GM04504 (cell line): ENCODE measurements at places on chromosomes 13 and 19.
A peak's percentile ranks its signal among the peaks of the same experiment; 100 is the strongest.

DNA sequence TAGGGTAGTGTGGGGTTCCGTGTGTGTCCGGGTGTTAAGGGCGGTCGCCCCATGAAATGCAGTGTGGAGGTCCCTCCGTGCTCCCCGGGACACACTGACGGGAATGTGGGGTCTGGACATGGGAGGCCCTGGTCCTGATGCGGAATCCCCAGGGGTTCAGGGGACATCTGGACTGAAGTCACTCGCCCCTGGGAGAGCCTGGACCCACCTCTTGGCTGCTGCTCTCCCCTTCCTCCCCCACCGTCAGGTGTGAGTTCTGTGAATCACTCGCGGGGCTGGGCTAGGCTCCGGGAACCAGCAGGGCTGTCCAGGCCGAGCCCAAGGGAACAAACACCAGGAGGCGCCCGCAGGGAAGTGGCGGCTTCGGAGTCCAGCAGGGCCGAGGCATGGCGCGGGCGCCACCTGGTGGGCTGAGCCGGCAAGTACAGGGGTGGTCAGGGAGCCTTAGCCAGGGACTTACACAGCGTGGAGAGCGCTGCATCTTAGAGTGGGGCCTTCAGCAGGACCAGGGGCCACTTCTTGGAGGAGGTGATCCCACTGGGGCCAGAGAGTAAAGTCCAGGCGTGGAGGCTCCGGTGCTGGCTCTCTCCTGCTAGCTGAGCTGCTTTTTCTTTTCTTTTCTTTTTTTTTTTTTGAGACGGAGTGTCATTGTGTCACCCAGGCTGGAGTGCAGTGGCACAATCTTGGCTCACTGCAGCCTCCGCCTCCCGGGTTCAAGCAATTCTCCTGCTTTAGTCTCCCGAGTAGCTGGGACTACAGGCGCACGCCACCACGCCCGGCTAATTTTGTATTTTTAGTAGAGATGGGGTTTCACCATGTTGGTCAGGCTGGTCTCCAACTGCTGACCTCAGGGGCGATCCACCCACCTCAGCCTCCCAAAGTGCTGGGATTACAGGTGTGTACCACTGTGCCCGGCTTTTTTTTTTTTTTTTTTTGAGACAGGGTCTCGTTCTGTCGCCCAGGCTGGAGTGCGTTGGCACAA, 20.1 kb downstream of the WTIP start:
- DNase-seq: peak; percentile 73

DNA sequence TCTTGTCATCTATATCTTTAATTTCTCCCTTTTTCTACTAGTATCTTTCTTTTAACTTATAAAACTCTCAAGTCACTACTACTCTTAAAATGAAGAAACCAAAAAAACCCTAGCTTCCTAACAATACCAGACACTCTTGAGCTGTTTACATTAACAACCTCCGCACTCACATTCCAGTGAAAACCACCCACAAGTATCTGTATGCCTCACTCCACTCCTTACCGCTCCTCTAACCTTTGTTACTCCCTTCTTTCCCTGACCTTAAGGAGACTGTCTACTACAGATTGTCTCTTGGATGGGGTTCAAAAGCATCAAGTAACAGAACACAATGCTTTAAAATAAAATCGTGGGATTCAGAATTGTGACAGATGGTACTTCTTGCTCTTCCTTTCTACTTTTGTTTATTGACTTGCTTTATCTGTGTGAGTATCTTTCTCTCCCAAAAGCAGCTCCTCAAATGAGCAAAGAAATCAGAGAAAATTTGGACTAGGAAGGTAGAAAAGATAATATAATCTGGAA, 110.0 kb upstream of the FBXL3 start:
- DNase-seq: no peak

DNA sequence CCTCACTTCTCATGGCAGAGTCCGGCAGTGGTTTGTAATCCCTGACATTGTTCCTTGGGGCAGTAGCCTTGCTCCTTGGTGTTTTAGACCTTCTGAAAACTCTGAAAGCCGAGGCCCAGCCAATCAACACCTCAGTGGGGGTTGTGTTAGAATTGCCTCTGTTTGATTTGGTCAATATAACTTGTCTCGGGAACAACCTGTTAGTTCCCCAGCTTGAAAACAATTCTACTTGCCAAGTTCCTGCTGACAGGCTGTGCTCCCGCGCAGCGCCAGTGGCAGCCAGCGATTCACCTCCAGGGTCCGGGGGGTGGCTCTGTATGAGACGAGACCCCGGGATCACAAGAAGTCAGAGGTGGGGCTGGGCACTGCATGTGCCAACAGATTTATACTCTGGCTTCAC, 81.4 kb upstream of the MEDAG start:
- DNase-seq: no peak

GRCh38 chr13:74569251-74569650, 435.0 kb upstream of the KLF12 start:
- DNase-seq: no peak

DNA sequence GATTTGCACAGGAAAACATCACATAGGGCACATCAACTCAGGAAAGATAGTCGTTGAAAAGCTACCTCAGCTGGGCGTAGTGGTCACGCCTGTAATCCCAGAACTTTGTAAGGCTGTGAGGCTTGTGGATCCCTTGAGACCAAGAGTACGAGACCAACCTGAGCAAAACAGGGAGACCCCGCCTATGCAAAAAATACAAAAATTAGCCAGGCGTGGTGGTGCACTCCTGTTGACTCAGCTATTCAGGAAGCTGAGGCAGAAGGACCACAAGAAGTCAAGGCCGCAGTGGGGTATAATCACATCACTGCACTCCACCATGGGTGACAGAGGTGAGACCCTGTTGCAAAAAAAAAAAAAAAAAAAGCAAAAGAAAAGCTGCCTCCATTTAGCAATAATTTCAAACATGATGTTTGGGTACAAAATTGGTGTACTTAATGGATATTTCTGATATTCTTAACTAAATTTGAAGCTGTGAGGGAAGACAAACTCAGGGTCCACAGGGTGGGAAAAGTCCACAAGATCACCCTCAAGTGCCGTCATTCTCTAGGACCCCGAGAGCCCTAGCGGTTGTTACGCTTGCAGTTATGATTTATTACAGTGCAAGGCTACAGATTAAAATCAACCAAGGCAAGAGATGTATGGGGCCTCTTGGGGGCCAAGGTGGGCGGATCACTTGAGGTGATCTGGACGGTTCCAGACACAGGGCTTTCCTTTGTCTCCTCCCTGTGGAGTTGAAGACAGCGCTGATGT, 42.5 kb upstream of the LDLR start:
- no peak for DNase-seq

DNA sequence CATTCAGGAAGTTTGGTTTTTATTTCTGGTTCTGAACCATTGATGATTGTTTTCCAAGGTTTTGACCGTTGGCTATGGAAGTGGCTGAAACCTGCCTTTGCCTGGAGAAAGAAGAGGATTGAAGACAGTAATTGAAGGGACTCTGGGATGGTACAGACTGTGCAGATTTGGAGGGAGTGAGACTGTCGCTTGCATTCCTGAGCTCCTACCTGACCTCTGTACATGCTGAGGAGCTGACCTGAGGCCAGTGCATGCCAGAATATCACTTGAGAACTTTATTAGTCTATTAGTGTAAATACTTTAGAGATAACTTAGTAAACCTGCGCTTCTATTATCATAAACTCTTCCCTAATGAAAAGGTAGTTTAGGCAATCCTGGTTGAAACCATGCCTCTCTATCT, 276.4 kb downstream of the IRS2 start:
- DNase-seq: no peak

GRCh38 chr13:43365039-43365344, 341.6 kb downstream of the DNAJC15 start:
- no peak for DNase-seq
